Stimulated activated effector memory CD8-positive, alpha-beta T cell treated with anti-CD3 and anti-CD28 coated beads, Interleukin-12 subunit alpha, Interleukin-12 subunit beta, amount 100 ng/mL, for 72 hours (primary cell): ENCODE measurements at places on chromosomes 4 and X.

- DNase-seq = no peak
These were observed 42.6 kb downstream of the KDR start for GRCh38 chr4:55082756-55083155.

- peak; percentile 52 for DNase-seq
These were observed 73.1 kb downstream of the PACRGL start for GRCh38 chr4:20773144-20773997.

DNA sequence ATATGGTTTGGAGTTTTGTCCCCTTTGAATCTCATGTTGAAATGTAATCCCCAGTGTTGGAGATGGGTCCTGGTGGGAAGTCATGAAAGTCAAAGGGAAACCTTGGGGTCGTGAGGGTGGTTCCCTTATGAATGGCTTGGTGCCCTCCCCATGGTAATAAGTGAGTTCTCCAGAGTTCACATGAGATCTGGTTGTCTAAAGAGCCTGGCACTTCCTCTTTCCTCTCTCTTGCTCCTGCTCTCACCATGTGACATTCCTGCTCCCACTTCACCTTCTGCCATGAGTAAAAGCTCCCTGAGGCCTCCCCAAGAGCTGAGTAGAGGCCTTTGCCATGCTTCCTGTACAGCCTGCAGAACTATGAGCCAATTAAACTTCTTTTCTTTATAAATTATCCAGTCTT, 5.5 kb upstream of the IL15 start:
- DNase-seq = no peak

DNA sequence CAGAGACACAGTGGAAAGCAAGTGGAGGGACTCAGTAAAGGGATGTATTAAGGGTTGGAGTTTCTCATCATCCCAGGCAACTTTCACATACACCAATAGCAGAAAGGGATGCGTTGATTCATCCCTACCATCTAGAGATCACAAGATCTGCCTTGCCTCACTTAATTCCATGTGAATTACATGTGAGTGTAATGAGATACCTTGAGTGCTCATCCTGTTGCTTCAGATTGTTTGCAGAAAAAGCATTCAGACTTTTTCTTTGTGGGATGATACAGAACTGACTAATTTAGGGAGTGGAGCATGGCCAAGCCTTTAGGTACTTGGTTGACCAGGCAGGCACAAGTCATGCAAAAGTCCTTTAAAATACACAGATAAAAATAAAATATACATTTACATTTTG, 124.8 kb upstream of the SLIT2 start:
- no peak for DNase-seq

GRCh38 chrX:110318664-110318968, 731 bp upstream of the AMMECR1 start:
- DNase-seq = no peak

DNA sequence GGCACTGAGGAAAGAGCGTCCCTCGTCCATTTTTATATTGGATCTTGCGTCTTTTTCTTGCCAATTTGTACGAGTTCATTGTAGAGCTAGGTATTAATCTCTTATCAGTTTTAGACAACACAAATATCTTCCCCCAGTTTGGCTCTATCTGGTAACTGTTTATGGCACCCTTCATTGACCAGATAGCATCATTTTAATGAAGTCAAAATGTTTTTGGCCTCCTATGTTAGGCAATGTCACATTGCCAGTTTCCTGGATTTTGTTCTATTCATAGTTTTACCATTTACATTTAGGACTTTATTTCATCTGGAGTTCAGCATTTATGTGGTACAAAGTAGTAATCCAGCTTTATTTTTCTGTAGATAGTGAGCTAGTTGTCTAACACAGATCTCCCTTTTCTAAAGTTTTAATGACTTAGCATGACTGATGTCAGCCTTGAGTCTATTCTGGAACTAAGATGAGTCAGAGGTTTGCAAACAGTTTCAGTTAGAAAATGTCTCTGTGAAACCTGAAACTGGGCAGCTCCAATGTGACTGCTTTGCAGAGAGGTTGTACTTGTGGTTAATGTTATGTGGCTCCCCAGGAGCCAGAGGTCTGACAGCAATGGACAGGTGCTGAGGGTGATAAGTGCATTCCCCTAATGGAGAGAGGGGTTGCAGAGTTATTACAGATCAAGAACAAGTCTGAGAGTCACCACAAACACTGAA, 5.3 kb upstream of the STBD1 start:
- peak; percentile 72 for DNase-seq

GRCh38 chr4:183507925-183508696, 3.3 kb downstream of the ING2 start:
- DNase-seq = no peak

GRCh38 chrX:65677954-65678469, 10.6 kb downstream of the MSN start:
- no peak for DNase-seq

GRCh38 chr4:16498978-16499377, 272.7 kb upstream of the TAPT1 start:
- DNase-seq = no peak

- no peak for DNase-seq
These were observed 22.9 kb upstream of the G3BP2 start for GRCh38 chr4:75696071-75696470.

- no peak for DNase-seq
These were observed 109.8 kb downstream of the SORBS2 start for GRCh38 chr4:185702147-185702663.

DNA sequence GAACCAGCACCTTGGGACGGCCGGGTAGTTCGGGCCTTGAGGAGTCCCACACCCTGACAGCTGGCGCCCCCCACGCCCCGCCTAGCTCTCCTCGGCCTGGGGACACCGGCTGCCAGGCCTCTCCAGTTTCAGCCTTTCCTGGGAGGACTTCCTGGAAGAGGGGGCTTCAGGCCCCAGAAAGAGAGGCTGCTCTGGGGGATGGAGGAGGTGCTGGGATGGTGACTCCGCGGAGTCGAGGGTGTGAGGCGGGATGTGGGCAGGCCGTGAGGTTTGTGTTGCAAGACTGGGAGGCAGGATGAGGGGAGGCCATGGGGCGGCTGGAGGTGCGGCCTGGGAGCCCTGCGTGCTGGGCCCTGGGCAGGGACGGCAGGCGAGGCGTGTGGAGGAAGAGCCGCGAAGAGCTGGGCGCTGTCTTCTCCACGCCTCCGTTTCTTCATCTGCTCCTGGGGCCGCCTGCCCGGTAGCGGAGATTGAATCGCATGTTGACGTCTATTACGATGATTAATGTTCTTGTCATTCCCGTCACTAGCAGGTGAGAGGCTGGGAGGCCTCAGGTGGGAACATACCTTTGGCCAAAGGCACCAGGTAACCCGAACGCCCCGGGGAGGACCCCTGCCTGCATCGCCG, 918 bp upstream of the FGFRL1 start:
- DNase-seq = peak; percentile 55

DNA sequence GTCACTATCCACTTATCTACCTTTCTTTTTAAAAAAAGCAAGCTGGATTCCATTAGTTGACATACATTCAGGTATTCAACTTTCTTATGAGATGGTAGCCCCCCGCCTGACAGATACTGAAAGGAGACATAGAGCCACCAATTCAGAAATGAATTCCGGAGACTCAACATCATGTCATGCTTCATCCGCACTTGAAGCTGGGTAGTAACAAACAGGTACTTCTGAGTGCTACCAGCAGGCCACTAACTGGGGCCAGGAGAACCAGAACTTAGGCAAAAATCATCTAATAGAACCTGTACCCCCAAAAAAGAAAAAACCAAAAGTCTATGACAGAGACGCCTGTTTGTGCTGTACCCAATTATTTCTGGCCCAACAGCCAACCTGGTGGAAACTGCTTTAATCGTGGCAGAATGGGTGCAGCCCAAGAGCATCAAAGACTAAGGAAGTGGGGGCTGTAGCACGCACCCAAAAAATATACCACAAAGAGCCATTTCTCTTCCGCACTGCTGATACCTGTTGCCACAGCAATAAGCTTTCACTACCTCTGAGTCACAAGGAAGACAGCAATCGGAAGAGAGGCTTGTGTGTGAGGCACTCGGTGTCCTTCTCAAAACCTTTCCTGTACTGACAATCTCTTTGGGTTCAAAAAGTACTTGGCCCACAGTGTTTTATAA, 84.8 kb downstream of the AFAP1 start:
- DNase-seq = peak; percentile 67

- no peak for DNase-seq
These were observed 185.0 kb upstream of the GPRIN3 start for GRCh38 chr4:89492581-89493071.

DNA sequence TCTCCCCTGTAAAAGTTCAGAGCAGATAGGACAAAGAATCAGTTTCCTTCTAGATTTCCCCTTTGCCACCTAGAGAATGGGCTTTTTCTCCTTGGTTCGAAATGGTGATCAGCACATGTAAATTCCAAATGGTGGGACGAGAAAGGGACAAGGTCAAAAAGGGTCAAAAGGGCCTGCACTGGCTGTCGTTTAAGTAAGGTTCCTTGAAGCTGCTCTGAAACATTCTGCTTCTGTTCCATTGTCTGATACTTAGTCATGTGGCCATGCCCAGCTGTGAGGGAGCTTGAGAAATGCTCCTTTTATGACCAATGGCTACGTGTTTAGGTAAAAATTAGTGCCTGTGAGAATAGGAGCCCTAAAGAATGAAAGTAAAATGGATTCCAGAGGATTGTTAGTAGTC, 165.9 kb upstream of the CENPE start:
- no peak for DNase-seq

- DNase-seq = no peak
These were observed 305.4 kb downstream of the PCDH18 start for GRCh38 chr4:137226900-137227299.

DNA sequence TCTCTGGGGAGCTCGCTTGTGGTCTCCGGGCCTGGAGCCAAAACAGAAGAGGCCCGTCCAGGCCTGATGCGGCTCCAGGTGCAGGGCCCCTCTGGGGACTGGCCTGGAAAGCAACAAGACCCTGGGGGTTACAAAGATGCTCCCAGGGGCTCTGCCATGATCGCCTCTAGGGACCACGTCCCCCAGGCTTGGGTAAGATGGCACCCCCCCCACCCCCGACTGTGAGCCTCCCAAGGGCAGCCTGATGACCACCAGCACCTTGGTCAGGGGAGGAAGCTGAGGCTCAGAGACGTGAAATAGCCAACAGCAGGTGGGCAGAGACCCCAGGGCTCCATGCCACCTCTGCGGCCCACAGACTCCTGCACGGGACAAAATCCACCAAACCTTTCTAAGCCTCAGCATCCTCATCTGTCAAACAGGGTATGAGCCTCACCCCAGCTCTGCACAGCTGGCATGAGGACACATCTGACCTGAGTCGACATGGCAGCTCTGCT, 25.4 kb downstream of the C4orf50 start:
- no peak for DNase-seq

- DNase-seq = no peak
These were observed 10.9 kb upstream of the DCTD start for GRCh38 chr4:182928061-182928460.

- no peak for DNase-seq
These were observed 35.4 kb upstream of the TMEM184C start for GRCh38 chr4:147581606-147582350.

GRCh38 chrX:49041744-49042580, 1.2 kb downstream of the TFE3 start:
- peak; percentile 51 for DNase-seq

DNA sequence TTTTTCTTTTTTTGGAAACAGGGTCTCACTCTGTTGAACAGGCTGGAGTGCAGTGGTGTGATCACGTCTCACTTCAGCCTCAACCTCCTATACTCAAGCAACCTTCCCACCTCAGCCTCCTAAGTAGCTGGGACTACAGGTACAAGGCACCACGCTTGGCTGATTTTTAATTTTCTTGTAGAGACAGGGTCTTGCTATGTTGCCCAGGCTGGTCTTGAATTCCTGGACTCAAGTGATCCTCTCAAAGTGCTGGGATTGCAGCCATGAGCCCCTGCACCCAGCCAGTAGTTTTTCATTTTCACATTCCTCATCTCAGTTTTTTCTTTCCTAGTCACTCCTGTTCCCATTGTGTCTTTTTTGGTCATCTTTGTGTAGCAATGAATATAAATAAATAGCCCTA, 11.1 kb downstream of the USO1 start:
- DNase-seq = no peak

GRCh38 chr4:189988877-189989431, 38.1 kb downstream of the FRG2 start:
- no peak for DNase-seq

DNA sequence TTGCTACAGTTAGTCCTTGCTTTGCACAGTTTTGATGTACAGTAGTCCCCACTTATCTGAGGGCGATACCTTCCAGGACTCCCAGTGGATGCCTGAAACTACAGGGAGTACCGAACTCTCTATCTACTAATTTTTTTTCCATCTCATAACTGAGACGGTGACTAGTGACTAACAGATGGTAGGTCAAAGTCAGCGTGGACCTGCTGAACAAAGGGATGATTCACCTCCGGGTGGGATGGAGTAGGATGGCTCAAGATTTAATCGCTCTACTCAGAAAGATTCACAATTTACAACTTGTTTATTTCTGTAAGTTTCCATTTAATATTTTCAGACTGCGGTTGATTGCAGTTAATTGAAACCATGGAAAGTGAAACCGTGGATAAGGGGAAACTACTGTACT, 655.8 kb downstream of the ZNF674 start:
- no peak for DNase-seq

- no peak for DNase-seq
These were observed 340.3 kb upstream of the ZCCHC13 start for GRCh38 chrX:73963682-73964081.

- no peak for DNase-seq
These were observed 1.7 kb upstream of the RRAGB start for GRCh38 chrX:55715847-55716246.

GRCh38 chr4:76904646-76905190, 6.8 kb upstream of the SOWAHB start:
- no peak for DNase-seq

GRCh38 chr4:154807042-154807630, 26.1 kb downstream of the RBM46 start:
- no peak for DNase-seq

DNA sequence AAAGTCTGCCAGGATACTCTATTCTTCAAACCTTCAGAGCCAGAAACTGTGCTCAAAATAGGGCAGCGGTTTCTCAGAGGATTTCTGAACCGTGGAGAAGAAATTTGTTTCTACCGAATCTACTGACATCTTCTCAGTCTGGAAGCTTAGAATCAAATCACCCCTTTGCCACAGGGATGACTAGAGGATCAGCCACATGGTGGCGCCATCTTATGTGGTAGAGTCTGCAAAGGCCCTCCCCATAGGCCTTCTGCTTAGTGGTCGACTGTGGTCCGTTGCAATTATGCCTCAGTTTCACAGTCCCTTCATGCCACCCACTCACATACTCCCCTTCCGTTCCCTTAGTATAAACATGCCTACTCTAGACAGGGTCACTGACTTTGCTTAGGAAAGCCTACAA, 680.7 kb upstream of the SPANXN1 start:
- no peak for DNase-seq

- no peak for DNase-seq
These were observed 106.4 kb upstream of the FAM241A start for GRCh38 chr4:112038861-112039260.

- no peak for DNase-seq
These were observed 128.0 kb downstream of the CPE start for GRCh38 chr4:165506849-165507248.

DNA sequence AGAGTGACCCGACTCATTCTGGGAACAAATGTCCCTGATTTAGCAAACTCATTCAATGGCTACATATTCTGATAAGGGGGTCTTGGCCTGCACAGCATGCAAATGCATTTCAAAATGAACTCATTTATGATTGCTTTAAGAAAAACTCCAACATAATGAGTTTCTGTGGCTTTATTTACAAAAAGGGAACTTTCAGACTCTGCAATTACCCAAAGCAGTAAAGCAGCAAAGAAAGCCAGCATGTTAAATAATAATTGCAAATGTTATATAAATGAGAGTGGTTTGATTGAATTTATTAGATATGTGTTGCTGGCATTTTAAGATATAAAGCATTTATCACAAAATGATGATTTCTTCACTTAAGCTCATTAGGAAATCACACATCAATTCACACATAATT, 295.7 kb downstream of the FBXW7 start:
- no peak for DNase-seq
